ENCODE measurements at places on chromosomes 6 and 20.
A peak's percentile ranks its signal among the peaks of the same experiment; 100 is the strongest.

- DNase-seq = no peak
Observed at GRCh38 chr6:110693994-110694393, 121.3 kb downstream of the CDK19 start.

DNA sequence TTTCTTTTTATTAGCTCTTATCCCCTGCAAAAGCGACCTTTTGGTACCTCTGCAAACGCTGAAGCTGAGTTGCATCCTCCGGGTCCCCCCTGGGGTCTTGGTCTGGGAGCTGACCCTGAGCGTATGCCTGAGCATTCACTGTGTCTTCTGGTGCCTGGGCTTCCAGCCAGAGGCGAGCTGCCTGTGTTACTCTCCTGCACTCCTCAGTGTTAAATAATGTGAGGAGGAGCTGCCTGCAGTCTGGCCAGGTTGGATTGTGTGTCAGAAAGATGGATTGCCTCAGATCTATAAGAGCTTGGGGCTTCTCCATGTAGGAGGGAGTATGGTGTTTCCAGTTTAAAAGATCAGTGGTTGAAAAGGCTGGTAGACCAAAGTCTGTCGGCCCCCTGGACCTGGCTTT, 8.7 kb upstream of the GMPR start:
- DNase-seq = no peak

- peak; percentile 72 for DNase-seq
Observed at GRCh38 chr6:107957308-107957908, 600 bp downstream of the SEC63 start.

DNA sequence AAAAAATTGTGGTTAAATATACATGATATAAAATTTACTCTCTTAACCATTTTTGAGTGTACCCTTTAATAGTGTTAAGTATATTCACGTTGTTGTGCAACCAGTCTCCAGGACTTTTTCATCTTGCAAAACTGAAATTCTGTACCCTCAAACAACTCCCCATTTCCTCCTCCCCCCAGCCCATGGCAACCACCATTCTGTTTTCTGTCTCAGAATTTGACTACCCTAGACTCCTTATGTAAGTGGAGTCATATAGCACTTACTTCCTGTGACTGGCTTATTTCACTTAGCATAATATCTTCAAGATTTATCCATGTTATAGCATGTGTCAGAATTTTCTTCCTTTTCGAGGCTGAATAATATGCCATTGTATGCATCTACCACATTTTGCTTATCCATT, 5.1 kb downstream of the VPS16 start:
- no peak for DNase-seq

DNA sequence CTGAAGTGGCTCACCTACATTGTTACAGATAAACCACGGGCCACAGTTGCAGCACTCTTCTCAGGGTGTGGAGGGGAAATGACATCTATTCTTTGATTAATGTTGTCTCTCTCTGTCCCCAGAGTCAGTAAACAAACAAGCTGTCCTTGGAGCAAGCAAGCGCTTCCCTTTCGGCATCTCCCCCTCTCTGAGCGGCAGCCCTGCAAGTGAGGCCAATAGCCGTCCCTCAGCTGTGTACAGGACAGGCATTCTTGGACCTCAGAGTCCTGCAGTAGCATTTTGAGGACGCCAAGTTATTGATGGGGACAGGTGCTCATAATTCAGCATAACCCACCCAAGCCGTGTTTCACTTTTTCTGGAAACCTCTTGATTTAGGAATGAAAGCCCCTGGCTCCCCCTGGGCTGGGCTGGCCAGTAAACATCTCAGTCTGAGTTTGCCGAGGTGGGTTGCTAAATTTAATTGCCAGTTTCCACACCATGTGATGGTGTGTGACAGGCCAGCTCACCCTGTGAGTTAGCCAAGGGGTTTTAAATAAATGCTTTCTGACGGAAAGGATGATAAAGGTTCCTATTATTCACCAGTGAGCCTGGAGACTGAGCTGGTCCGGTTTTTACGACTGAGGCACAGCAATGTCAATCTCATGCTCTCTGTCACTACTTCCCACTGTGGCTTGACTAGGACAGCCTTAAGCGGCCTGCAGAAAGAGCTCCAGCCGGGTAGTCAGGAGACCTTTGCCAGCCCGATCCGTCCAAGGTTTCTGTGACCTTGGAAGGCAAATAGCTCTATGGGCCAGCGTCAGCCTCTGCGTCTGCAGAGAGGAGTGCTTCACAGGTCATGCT, 214.8 kb upstream of the RREB1 start:
- DNase-seq = no peak

DNA sequence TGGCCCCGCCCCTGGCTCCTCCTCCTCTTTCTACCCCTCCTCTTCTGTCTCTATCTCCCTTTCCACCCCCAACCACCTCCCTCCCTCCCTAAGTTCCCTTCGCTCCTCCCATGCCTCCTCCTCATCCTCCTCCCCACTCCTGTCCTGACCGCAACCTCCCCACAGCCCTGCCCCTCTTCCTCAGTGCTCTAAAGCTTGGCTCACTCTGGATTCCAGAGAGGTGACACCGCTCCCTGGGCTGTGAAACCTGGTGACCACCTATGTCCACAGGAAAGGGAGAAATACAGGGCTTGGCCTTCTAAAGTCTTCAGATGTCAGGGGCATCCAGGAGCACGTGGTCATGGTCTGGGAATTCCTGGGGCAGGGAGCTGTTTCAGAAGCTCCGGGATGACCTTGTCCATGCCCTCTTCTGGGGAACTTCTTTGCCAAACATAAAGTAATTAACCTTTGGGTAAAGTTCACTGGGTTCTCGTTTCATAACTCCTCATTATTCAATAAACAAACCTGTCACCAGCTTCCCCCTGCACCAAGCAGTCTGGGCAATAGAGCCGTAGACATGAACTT, 345 bp upstream of the CST5 start:
- no peak for DNase-seq

GRCh38 chr6:157994125-157994795, 12.6 kb downstream of the SYNJ2 start:
- DNase-seq = no peak
